ENCODE measurements at places on chromosomes 12 and 14. TPM values are rescaled to one million over a fixed set of nuclear protein-coding genes. Genes with fewer than 3 reads are reported as not detected.

- DNase-seq = no peak
Observed at GRCh38 chr14:100022772-100023451, 42.3 kb upstream of the EVL start.

DNA sequence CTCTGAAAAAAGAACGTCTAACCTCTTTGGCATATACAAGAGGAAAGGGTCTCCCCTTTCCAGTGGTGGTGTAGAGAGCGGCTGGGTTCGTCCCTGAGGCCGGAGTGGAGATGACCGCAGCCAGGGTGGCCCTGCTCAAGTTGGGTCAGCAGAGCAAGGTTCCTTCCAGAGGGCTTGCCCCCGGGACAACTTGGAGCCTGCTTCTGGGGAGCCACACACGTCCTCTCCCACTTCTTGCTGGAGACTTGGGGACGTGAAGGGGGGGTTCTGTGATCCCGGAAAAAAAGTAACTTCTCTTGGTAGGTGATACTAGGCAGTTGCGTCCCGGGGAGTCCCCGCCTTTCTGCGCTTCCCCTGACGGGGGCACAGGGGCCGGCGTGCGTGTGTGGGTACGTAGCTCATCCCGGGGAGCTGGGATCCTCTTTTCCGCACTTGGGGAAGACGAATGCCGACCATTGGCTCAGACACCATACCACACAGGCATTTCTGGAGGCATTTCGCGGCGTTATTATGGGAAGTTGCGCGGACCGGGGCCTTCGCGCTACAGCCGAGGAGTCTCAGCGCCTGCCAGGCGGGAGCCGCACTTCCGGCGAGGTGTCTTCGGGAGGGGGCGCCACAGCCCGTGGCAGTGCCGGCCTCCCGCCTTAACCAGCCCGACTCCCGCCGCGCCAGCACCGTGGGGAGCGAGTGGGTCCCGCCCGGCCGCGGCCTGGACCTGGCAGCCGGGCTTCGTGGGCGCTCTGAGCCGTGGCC, 14.8 kb upstream of the PAX9 start:
- DNase-seq = no peak

GRCh38 chr12:14959916-14960496, 1.4 kb downstream of the ARHGDIB start:
- DNase-seq = no peak

DNA sequence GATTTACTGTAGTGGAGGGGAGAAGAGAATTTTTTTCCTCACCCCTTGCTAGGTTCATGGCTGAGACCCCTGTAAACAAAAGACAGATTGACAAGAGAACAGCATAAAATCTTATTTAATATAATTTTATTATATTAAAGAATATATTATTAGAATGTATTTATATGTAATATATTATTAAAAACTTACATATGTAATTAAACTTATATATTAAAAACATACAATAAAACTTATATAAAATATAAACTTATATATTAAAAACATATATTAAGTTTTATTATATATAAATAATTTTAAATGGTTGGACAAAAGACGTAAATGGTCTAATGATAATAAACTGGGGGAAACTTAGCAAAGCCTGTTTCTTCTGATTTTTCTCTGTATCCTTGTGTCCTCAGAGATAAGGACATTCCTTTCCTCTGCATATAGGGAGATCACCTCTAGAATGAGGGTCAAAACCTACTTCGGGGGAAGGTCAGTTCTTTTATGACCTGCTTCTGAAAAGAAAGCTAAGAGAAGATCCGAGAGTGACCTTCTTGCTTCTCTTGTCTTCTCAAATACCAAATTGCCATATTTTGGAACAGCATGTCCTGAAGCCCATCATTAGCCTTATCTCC, 8.9 kb upstream of the PPM1H start:
- no peak for DNase-seq

DNA sequence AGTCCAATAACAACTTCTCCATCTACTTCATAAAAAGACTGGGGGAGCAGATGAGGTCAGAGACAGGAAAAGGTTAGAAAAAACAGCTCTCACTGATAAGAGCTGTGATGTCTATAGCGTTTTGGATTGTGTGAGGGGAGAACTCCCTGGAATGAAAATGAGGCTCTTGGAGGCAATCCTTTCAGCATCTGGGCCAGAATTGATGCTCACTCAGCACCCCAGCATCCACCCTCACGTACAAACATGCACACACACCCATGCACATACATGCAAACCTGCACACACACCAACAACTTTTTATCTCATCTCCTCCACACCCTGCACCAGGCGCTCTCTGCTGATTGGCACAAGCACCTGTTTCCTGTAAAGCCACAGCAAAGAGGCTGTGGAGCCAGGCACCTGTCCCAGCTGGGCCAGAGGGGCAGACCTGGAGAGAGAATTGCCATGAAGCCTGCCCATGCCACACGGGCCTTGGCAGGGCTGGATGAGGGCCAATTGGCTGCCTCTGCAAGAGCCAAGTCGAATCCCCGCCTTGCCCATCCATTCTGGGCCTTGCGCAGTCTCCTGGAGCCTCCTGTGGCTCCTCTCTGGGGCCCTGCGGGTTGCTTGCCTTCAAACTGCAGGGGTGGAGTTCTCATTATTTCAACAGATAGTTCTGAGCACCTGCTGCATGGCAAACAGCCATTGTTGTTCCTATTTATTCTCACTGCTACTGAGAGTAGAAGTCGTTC, 53.1 kb downstream of the SYNE3 start:
- DNase-seq = peak; percentile 76

- no peak for DNase-seq
Observed at GRCh38 chr12:54558311-54558710, 8.9 kb downstream of the PDE1B start.

DNA sequence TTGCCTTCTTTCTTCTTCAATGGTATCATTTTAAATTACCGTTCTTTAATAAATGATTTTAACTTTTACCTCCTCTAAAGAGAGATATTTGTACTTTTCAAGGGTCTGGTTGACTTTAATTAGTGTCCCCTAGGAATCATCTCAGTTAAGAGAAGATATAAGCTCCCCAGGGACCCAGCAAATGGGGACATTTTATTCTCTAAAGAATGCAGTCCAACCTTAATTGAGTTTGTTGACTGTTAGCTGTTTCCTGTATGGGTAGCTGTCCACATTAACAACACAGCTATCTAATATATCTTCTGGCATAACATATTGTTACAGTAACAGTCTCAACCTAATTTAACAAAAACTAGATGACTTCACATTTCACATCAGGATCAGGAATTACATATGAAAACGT, 241.6 kb upstream of the NPAS3 start:
- no peak for DNase-seq

- DNase-seq = no peak
Observed at GRCh38 chr12:22722081-22722480, 97.1 kb downstream of the ETNK1 start.

Gene PLD4
- total RNA-seq = 1.2 TPM

Gene CELA1
- total RNA-seq = not detected
